ENCODE measurements at places on chromosomes 13 and 19. TPM values are rescaled to one million over a fixed set of nuclear protein-coding genes. Genes with fewer than 3 reads are reported as not detected.

GRCh38 chr19:35029737-35030256 lies 473 bp upstream of the SCN1B start:
- no peak overlapping the region for H3K4me3 ChIP-seq
- H3K4me1 ChIP-seq, result peaks cover 9% of the 10 kb centered on the region
- DNase-seq, result no peak
- no peaks in the 10 kb centered on the region for H3K36me3 ChIP-seq

The MBD3L1 gene
- not detected for total RNA-seq

The KLF1 gene
- total RNA-seq, result 0.37 TPM

DNA sequence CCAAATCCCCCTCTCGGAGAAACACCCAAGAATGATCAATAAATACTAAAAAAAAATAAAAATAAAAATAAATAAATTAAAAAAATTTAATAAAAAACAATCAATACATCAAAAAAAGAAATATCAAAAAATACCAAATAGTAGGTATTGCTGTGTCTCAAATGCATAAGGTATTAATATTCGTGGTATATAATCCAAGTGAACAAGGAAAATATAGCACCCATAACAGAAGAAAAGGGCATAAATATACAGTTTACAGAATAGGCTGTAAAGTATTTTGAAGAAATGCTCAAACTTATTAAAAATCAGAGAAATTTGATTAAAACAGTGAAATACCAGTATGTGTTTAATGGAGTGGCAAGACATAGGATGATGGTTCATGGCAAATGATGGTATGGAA lies 7.6 kb upstream of the ZNF227 start:
- no peak overlapping the region for H3K4me3 ChIP-seq
- H3K27ac ChIP-seq, result no peak overlapping the region
- no peaks in the 10 kb centered on the region for H3K27me3 ChIP-seq
- no peaks in the 10 kb centered on the region for H3K36me3 ChIP-seq

DNA sequence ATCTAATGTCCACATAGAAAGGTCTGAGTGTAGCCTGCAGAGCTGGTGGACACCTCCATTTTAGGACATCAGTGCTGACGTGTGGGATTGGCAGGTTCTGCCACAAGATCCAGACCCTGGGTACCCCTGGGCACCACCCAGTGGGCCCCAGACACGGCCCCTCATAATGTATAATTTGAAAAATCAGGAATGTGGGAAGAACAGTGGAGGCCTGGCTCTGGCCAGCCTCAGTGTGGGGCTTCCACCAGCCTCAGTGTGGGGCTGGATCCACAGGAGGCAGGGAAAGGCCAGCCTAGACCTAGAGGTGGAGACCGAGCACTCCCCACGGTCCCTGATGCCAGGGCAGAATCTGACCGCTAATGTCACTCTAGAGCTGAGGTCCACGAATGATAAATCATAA lies 150.7 kb upstream of the SOX1 start:
- no peak overlapping the region for H3K27ac ChIP-seq
- H3K4me1 ChIP-seq, result no peaks in the 10 kb centered on the region
- no peaks in the 10 kb centered on the region for H3K36me3 ChIP-seq
- no peaks in the 10 kb centered on the region for H3K27me3 ChIP-seq

All from hepatocyte (in vitro differentiated cells).